ENCODE measurements at places on chromosomes 2 and 18.
A peak's percentile ranks its signal among the peaks of the same experiment; 100 is the strongest.

DNA sequence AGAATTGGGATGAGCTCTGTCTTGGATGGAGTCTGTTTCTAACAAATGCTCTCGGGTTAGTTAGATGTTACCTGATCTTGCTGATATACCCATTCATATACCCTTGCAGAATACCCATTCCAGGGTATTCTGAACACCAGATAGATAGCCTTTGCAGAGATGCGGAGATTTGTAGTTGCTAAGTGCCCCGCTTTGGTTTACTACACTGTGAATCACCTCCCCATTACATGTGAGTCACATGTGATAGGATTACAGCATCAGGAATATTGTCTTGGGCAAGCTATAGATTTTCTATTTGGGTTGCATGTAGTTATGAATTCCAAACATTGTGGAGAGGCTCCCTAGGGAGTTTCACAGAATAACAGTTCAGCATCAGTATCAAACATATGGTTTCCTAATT is 3.8 kb downstream of the VSNL1 start:
- no peak for DNase-seq

DNA sequence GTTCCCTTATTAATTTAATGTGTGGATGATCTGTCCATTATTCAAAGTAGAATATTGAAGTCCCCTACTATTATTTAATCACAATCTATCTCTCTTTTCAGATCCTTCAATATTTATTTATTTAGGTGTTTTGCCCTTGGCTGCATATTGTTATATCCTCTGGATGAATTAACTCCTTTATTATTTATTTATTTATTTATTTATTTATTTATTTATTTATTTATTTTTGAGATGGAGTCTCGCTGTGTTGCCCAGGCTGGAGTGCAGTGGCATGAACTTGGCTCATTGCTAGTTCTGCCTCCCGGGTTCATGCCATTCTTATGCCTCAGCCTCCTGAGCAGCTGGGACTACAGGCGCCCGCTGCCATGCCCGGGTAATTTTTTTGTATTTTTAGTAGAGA is 776.6 kb upstream of the NXPH2 start:
- no peak for DNase-seq

- no peak for DNase-seq
Measured at GRCh38 chr2:241049739-241050623, 51.6 kb downstream of the SNED1 start.

- no peak for DNase-seq
Measured at GRCh38 chr2:103594823-103595222, 833.0 kb downstream of the TMEM182 start.

GRCh38 chr2:47697000-47697601 is 85.8 kb upstream of the MSH6 start:
- DNase-seq, result no peak

GRCh38 chr18:486929-487740 is 13.4 kb downstream of the COLEC12 start:
- DNase-seq, result no peak

GRCh38 chr2:239441261-239442078 is 40.6 kb upstream of the HDAC4 start:
- no peak for DNase-seq

DNA sequence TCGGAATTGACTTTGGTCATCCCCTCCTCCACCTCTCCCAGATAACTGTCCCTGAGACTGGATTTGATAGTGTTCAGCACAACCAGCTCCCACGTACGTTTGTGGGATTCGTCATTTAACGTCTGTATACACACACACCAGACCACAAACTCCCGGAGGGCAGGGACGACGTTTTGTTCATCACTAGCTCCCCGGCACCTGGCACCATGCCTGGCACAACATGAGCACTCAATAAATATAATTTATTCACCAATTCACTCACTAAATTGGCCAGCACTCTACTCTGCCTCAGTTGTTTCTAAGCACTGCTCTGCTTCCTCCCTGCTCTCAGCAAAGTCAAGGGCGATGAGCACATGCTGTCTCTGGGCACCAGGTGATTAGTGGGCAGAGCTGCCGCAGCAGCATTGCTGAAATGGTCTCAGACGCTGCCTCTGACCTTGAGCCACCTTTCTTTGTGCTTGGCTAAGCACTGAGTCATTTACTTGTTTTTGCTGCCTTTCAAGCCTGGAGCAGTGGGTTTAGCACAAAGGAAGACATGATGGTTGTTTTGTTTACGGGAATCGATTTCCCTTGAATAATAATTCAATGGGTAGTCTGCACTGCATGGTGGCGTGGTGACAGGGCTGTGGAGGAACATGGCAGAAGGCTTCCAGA is 19.3 kb upstream of the LOXHD1 start:
- DNase-seq, result no peak

GRCh38 chr2:25159949-25160348 is 8.4 kb downstream of the POMC start:
- no peak for DNase-seq

DNA sequence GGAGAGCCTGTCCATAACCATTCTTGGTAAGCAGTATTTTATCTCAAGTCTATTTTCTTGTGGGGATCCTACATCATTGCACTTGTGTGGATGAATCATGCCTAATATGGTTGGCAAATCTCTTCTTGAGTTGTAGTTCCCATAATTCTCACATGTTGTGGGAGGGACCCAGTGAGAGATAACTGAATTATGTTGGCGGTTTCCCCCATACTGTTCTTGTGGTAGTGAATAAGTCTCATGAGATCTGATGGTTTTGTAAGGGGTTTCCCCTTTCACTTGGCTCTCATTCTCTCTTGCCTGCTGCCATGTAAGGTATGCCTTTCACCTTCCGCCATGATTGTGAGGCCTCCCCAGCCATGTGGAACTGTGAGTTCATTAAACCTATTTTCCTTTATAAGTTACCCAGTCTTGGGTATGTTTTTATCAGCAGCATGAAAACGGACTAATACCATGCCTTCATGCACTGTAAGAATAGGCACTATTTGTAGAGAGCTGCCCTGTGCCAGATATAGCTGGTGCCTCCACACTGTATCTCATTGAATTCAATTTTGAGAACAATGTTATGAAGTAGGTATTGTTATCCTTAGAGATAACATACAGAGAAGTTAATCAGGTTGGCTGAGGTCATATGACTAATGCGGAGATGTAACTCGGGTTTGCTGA is 148.3 kb downstream of the PLCL1 start:
- no peak for DNase-seq

DNA sequence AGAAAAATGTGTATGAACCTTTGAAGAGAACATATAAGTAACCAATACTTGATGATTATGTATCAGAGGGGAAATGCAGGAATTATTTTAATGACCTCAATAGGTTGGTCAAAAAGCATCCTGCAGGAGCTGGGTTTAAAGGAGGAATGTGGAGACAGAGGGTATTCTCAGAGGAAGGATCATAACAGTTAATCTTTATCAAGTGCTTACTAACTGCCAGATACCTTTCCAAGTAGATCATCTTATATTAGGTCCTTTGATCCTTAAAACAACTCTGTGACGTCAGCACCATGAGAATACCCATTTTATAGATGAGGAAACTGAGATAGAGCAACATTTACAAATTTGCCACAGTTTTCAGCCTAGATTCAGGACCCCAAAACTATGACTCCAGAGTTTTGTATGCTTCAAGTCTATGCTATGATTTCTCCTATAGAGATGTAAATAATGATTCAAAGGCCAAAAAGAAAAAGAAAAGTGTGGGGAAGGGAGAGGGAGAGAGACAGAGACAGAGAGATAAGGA is 3.0 kb downstream of the RFTN2 start:
- no peak for DNase-seq

GRCh38 chr2:119206201-119206600 is 17.4 kb upstream of the STEAP3 start:
- DNase-seq, result no peak

DNA sequence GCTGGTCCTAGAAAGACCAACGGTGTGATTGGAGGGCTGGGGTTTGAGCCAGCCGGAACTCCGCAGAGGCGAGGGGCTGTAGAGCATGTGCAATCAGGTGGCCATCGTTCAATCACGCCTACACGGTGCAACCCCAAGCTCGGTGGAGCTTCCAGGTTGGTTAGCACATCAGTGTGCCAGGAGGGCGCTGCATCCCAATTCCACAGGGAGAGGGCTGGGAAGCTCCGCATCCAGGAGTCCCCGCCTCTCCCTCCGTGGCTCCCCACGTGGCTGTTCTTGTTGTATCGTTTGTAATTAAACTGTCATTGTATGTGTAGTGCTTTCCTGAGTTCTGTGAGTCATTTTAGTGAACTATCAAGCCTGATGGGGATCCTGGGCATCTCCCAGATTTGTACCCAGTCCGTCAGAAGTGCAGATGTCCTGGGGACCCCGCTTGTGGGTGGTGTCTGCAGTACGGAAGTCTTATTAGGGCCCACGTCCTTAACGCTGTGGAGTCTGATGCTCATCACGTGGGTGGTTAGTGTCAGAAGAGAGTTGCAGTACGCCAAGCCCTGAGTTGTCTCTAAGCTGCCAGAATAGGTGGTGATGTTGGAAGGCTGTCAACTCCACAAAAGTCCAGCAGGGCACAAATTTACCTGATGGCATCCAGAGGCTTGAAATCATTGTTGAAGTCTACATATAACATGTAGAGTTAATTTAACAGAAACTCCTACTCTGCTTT is 20.6 kb upstream of the AMMECR1L start:
- no peak for DNase-seq

DNA sequence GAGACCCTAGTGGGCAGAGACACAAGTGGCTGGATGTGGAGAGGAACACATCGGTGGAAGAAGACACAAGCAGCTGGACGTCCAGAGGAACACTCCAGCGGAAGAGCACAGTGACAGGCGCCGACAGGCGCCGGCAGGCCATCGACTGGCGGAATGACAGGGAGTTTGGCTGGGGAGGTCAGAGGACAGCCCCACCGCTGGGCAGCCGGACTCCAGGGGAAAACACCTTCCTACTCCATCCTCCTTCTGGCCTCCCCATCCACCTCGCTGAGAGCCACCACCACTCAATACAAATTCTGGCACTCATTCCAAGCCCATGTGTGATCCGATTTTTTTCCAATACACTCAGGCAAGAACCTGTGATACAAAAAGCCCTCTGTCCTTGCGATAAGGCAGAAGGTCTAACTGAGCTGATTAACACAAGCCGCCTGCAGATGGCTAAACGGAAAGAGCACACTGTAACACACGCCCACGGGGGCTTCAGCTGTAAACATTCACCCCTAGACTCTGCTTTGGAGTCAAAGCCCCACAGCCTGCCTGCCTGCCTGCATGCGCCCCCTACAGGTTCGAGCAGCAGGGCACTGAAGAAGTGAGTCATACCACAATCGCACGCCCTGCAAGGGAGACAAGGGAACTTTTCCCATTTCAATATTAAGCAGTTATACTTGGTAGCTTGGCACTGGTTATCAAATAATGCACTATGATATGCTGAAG is 50.2 kb upstream of the LRP1B start:
- no peak for DNase-seq

DNA sequence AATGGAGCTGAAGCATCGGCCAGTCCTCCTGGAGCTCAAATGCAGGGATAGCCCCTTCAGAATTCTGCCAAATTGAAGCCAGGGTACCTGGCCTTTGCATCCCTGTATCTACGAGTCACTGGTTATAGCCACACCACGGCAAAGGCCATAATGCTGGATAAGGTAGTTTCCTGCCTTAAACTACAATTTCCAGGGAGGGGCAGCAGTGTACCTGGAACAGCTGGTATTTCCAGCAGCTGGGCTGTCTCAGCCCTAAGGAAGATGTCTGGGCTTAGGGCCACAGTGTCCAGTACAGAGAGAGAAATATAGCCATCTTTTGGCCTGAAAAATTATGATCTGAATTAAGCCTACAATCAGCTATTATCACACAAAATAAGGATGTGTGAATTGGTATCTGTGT is 180.3 kb downstream of the GCA start:
- no peak for DNase-seq

DNA sequence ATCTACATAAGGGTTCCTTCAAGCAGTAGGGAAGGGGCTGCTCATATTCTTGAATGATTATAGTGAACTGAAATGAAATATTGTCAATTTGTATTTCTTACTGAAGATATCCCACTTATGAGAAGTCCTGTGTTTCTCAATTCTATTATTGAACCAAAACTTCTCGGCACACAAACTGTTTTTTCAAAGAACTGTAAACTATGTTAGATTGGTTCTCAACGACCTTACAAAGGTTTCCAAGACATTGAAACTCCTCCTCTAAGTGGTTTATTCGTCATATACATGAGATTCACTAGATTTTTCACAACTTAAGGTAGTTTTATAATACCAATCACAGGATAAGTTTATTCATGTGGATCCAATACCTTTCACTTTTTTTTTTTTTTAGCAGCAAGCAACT is 1.4 kb downstream of the CCL20 start:
- no peak for DNase-seq

- no peak for DNase-seq
Measured at GRCh38 chr2:105287692-105288091, 41.8 kb downstream of the TGFBRAP1 start.

GRCh38 chr2:43872151-43872550 is 33.4 kb downstream of the ABCG8 start:
- DNase-seq, result no peak

GRCh38 chr2:95376311-95377215 is 25.9 kb upstream of the FAHD2A start:
- DNase-seq, result no peak

GRCh38 chr2:48144777-48145176 is 238.5 kb upstream of the FBXO11 start:
- DNase-seq, result no peak

GRCh38 chr2:76501641-76502040 is 790.9 kb upstream of the GCFC2 start:
- DNase-seq, result no peak

- no peak for DNase-seq
Measured at GRCh38 chr2:223648755-223649154, 46.6 kb upstream of the SCG2 start.

DNA sequence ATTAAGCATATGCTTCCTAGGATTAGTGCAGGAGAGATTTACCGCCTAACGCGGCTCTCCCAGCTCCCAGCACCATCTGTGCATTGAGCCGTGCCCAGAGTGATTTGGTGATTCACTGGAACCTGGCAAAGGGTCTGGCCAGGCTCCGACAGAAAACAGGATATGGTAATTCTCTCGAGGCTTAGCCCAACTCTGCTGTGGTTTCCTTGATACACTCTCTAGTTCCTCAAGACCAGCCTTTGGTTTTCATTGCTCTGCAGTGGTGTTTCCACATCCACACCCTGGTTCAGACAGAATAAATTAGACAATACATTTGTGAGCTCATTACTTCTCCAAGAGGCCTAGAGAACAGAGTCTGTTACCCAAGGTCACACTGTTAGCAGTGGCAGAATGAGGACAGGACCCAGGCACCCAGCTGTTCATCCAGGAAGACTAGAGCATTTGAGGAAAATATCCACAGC is 23.0 kb upstream of the SMAD2 start:
- peak; percentile 22 for DNase-seq
